ENCODE measurements at places on chromosomes 2 and 18.

GRCh38 chr2:41846962-41847361, 200.9 kb upstream of the PKDCC start:
- DNase-seq: no peak

DNA sequence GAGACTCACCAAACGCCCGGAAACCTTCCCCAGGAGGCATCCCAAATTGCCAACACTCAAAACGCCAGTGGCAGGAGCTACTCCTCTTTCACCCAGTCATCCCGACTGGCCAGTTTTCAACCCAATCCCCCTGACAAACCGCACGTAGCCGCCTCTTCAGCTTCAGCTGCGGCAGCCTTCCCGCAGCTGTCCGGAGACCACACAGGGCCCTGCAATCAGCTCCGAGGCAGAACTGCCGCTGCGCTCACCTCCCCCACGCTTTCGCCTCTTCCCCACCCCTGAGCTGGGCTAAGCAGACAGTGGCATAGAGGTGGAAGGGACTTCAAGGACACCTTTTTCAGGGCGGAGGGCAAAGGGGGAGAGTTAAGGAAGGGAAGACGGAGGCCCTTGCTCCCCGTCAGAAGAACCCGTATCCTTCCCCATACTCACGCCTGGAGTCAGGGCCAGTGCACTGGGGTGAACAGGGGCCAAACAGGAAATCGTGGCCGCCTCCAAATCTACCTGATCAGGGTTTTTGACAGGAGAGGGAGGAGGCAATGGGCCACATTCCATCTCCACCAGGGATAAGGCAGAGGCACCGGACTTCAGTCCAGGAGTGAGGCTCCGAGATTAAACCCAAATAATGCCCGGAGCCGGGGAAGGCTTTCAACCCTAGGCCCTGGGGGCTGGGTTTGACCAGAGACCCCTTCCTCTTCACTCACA, 16.9 kb downstream of the CYP26B1 start:
- DNase-seq: no peak

DNA sequence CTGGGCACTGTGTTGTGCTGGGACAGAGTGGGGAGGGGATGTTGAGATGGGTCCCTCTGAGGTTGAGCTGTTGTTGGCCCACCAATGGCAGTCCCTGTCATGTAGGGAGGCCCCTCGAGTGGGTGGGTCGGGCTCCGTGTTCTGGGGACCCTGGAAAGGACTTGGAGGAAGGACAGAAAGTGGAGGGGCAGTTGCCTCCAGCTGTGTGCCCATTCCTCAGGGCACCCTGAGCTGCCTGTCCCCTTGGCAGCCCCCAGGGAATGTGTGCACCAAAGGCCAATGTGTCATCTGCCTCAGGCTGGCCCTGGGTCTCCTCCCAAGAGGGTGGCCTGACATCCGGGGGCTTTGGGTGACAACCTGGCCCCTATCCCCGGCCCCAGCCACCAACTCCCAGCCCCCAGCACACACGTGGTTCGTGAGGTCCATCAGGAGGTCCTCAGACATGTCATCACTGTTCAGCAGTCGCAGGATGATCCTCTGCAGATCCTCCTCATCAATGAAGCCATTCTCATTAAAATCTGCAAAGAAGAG, 57.7 kb downstream of the CIB4 start:
- DNase-seq: no peak

- DNase-seq: no peak
These were observed 563.1 kb upstream of the PIK3C3 start for GRCh38 chr18:41391616-41392595.

- DNase-seq: no peak
These were observed 211.6 kb upstream of the MMADHC start for GRCh38 chr2:149799013-149799705.
